Glutamatergic neuron (in vitro differentiated cells): ENCODE measurements at places on chromosomes 2 and 18. TPM values are rescaled to one million over a fixed set of nuclear protein-coding genes. Genes with fewer than 3 reads are reported as not detected.

DNA sequence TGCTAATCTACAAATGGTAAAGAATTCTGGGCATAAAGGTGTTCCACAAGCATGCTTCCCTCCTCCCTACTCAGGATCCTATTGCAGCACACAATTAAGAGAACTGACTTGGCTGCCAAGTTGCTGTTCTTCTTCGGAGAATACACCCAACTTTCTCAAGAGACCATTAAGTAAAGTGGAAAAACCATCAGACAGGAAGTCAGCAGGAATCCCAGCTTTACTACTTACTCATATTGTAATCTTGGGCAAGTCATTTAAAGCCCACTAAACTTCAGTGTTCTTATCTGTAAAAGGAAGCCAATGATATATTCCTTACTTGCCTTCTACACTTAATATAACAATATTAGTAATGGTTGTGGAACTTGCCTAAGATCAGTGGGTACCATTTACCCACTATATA, 37.8 kb downstream of the PSTPIP2 start:
- H3K4me1 ChIP-seq: no peaks in the 10 kb centered on the region
- no peaks in the 10 kb centered on the region for H3K36me3 ChIP-seq
- H3K27ac ChIP-seq: no peak overlapping the region
- no peak overlapping the region for H3K4me3 ChIP-seq
- no peak for DNase-seq

GRCh38 chr2:143435131-143435530, 305.9 kb downstream of the ARHGAP15 start:
- DNase-seq: no peak
- H3K27ac ChIP-seq: no peak overlapping the region
- no peak overlapping the region for H3K4me3 ChIP-seq
- no peaks in the 10 kb centered on the region for H3K36me3 ChIP-seq

GRCh38 chr2:133674433-133675331, 106.4 kb upstream of the NCKAP5 start:
- no peaks in the 10 kb centered on the region for H3K36me3 ChIP-seq
- H3K27ac ChIP-seq: no peak overlapping the region
- peaks cover 14% of the 10 kb centered on the region for H3K4me1 ChIP-seq

DNA sequence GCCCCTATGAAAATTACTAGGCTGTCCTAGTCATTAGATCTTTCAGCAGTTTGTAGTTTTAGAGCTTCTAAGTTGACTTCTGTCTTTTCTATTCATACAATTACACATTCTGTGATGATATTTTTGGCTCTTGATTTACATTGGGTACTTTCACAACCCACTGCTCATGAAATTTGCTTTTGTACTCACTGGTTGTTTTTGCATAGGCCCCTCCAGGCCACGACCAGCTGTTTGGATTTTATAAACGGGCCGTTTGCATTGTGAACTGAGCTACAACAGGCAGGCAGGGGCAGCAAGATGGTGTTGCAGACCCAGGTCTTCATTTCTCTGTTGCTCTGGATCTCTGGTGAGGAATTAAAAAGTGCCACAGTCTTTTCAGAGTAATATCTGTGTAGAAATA, 193.8 kb downstream of the RPIA start:
- H3K4me3 ChIP-seq: no peak overlapping the region
- H3K27ac ChIP-seq: no peak overlapping the region
- no peaks in the 10 kb centered on the region for H3K36me3 ChIP-seq
- no peaks in the 10 kb centered on the region for H3K27me3 ChIP-seq

DNA sequence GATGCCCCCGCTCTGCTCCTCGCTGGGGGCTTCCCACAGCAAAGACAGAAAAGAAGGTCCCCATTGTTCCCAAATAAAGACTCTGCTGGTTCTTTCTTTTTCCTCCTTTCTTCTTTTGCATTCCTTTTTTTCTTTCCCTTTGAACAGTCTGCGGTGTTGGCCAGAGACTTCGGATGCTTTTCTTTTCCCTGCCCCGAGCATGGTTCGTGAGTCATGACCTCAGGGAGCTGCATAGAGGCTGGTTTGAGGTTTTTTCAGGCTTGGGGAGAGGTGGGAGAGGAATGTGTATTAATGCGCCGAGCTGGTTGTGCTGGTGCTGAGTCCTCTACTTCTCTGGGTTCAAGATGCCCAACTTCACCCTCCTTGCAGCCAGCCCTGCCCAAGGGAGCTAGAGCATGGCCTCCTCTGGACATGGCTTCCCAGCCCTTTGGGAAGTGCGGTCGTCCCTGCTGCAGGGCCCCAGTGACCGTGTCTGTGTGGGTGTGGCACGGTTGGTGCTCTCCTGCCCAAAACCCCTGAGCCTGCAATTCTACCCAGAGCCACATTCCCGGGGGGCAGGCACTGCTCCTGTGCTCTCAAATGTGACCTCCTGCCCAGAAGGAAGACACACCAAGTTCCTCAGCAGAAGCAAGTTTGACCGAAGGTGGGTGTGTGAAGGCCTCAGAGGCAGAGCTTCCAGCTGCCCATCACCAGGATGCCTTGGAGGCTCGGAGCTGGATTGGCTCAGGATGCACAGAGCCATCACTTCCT, 9.0 kb upstream of the ARHGEF4 start:
- H3K4me3 ChIP-seq: no peak overlapping the region
- no peaks in the 10 kb centered on the region for H3K36me3 ChIP-seq
- peaks cover 13% of the 10 kb centered on the region for H3K4me1 ChIP-seq

DNA sequence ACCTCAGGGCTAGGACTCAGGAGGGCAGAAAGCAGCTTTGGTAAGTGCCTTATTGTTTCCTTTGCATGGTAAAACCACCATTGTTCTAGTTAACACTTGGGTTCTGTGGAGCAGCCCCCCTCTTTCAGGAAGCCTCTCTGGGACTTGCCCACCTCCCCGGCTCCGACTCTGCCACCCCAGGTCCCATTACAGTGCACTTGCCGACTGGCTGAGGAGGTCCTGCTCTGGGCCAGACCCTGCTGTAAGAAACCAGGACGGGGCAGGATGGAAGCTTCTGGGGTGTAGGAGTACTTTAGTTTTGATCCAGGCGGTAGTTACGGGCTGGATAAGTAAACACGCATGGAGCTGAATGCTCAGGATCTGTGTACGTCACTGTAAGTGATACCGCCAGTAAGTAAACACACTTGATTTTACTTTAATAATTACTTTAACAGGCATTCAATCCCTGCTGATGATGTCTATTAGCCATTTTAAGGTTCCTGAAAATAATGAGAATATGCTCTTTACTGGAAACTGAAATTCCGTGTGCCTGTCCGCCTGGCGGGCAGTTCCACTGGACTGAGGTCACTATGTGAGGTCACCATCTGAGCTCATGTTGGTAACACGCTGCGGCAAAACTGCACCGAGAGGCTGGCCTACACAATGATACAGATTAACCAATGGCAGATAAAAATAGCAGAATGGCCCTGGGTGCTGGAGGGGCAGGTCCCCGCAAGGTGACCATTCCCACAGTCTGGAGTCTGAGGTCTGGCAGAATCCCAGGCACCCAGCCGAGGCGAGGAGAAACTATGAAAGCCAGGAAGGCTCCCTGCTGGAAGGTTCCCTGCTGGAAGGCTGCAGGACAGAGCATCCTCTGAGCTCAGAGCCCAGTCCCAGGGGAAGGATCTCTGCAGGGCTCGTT, 25.2 kb downstream of the HS1BP3 start:
- H3K27ac ChIP-seq: peak overlapping the region; percentile 38
- DNase-seq: peak; percentile 7
- H3K4me3 ChIP-seq: no peak overlapping the region

- peaks cover 22% of the 10 kb centered on the region for H3K36me3 ChIP-seq
- DNase-seq: peak; percentile 45
- H3K27me3 ChIP-seq: peaks cover 3% of the 10 kb centered on the region
Measured at GRCh38 chr2:239882331-239882732, 142.8 kb downstream of the NDUFA10 start.

DNA sequence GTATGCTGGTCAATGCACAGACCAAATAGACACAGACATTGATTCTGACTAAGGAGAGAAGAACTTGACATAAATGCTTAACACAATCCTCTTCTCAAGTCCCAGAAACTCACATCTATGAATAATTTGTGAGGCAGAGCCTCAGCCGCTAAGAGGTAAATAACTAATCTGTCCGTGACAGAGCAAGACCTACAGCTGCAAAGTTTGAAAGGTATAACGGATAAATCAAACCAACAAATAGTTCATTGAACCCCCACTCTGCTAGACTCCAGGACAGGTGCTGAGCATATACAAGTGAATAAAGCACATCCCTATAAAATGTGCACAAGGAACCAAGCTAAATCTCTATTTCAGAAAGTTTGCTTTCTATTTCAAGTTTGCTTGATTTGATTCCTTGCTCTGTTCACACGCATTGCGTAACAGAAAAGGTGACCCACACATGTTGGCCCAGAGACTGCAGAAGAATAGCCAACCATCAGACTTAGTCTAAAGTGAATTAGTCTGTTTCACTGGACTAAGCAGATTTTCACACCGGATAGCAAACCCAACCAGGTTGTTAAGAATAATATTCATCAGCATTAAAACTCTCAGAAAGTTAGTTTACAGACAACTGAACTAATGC, 51.7 kb downstream of the NCKAP5 start:
- H3K27ac ChIP-seq: no peak overlapping the region
- H3K36me3 ChIP-seq: no peaks in the 10 kb centered on the region
- no peaks in the 10 kb centered on the region for H3K27me3 ChIP-seq
- H3K4me1 ChIP-seq: no peaks in the 10 kb centered on the region
- H3K4me3 ChIP-seq: no peak overlapping the region

DNA sequence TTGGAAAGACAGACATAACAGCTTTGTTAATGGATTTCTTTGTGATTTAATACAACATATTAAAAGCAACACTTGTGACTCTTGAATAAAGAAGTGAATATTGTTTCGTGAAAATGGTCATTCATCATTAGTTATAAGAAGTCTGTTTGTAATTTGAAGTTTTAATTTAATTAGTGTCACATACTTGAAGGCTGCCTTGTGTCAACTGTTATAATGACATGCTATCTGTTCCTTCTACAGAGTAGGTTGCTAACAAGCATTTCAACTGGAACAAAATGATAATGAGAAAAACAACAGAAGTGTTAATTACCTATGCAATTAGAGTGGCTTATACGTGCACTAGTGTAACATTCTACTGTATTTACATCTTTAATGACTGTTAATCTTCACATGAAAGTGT, 624.7 kb downstream of the LRP1B start:
- H3K4me1 ChIP-seq: peaks cover 12% of the 10 kb centered on the region
- no peak overlapping the region for H3K27ac ChIP-seq
- no peaks in the 10 kb centered on the region for H3K36me3 ChIP-seq
- no peak for DNase-seq
- H3K27me3 ChIP-seq: no peaks in the 10 kb centered on the region

- H3K27ac ChIP-seq: no peak overlapping the region
- DNase-seq: no peak
- no peaks in the 10 kb centered on the region for H3K36me3 ChIP-seq
Measured at GRCh38 chr2:227503433-227504406, 31.8 kb downstream of the AGFG1 start.

- H3K27ac ChIP-seq: peak overlapping the region; percentile 43
- H3K27me3 ChIP-seq: peaks cover 23% of the 10 kb centered on the region
- no peak for DNase-seq
- H3K4me1 ChIP-seq: peaks cover 45% of the 10 kb centered on the region
- no peak overlapping the region for H3K4me3 ChIP-seq
Measured at GRCh38 chr2:42041377-42042127, 6.3 kb upstream of the PKDCC start.

GRCh38 chr2:80454628-80455027, 150.1 kb upstream of the LRRTM1 start:
- H3K27me3 ChIP-seq: peaks cover 8% of the 10 kb centered on the region
- peak; percentile 21 for DNase-seq
- H3K4me1 ChIP-seq: peaks cover 24% of the 10 kb centered on the region
- H3K36me3 ChIP-seq: no peaks in the 10 kb centered on the region

GRCh38 chr2:127829845-127830246, 18.9 kb upstream of the WDR33 start:
- H3K4me1 ChIP-seq: no peaks in the 10 kb centered on the region
- peaks cover 10% of the 10 kb centered on the region for H3K36me3 ChIP-seq
- DNase-seq: no peak
- no peak overlapping the region for H3K4me3 ChIP-seq

DNA sequence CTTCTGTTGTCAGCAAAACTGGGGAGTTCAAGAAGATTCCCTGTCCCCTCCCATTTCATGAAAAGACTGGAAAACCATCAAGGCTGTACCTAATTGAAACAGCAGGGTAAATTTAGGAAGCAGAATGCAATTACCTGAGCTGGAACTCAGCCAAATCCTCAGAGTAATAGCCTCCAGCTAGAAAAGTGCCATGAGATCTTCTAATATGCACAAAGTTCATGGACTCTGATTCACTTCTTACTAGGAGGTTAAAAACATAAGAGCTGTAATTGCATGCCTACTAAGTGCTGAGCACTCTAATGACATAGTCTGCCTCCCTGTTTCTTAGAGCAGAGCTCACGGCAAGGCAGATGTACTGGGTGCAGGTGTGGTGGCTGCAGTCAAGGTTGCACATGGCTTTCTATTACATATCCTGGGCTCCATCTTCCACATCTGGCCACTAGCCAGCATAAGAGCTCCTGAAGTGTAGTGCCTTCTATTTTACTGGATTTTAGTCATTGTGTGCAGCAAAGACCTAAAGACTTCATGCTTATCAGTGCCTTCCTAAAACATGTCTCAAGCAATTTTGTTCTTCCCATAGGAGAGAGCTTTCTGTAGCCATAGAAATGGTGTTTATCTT, 341.7 kb downstream of the PTPRM start:
- H3K36me3 ChIP-seq: no peaks in the 10 kb centered on the region
- DNase-seq: no peak
- no peak overlapping the region for H3K4me3 ChIP-seq
- H3K4me1 ChIP-seq: no peaks in the 10 kb centered on the region

GRCh38 chr2:134290358-134290757, 36.5 kb downstream of the MGAT5 start:
- H3K27me3 ChIP-seq: peaks cover 4% of the 10 kb centered on the region
- no peak overlapping the region for H3K27ac ChIP-seq
- H3K4me3 ChIP-seq: no peak overlapping the region
- H3K36me3 ChIP-seq: no peaks in the 10 kb centered on the region
- H3K4me1 ChIP-seq: peaks cover 3% of the 10 kb centered on the region
- DNase-seq: no peak

DNA sequence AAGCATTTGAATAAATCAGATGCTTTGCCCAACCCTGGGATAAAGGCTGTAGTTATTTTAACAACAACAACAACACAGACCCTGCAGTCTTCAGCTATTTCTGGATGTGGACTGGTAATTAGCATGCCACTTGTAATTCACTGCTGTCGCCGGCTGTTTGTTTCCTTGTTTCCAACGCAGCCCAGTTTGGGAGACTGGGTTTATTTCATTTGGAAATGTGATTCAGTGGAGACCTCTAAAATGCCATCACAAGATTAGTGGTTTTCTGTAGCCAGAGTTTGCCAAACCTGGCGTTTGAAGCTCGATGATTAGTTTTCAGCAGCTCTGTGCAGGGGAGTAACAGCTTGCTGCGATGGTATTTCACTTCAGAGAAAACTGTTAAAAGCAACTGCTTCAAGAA, 83.5 kb downstream of the LDLRAD4 start:
- peaks cover 2% of the 10 kb centered on the region for H3K4me1 ChIP-seq
- no peak overlapping the region for H3K4me3 ChIP-seq
- DNase-seq: no peak
- H3K36me3 ChIP-seq: no peaks in the 10 kb centered on the region
- H3K27ac ChIP-seq: no peak overlapping the region

Gene ACOXL
- 1.4 TPM for total RNA-seq

Gene CFAP53
- 0.22 TPM for total RNA-seq

Gene C2orf72
- total RNA-seq: 0.42 TPM

Gene SKOR2
- 6.7 TPM for total RNA-seq

Gene SRD5A2
- total RNA-seq: not detected

Gene CHRNG
- total RNA-seq: 3.5 TPM

Gene RTP5
- total RNA-seq: not detected

Gene LRP1B
- total RNA-seq: 28.7 TPM

Gene CRACDL
- 2.1 TPM for total RNA-seq

Gene CYS1
- not detected for total RNA-seq

Gene CDK5R2
- 46.1 TPM for total RNA-seq

Gene GALNT3
- total RNA-seq: 1.3 TPM

Gene YPEL5
- 71.5 TPM for total RNA-seq

Gene FSHR
- not detected for total RNA-seq

Gene SLC4A3
- total RNA-seq: 24.4 TPM
